ENCODE measurements at places on chromosomes 3 and 15.

GRCh38 chr3:14278265-14278798, 99.7 kb downstream of the LSM3 start:
- no peak for DNase-seq

DNA sequence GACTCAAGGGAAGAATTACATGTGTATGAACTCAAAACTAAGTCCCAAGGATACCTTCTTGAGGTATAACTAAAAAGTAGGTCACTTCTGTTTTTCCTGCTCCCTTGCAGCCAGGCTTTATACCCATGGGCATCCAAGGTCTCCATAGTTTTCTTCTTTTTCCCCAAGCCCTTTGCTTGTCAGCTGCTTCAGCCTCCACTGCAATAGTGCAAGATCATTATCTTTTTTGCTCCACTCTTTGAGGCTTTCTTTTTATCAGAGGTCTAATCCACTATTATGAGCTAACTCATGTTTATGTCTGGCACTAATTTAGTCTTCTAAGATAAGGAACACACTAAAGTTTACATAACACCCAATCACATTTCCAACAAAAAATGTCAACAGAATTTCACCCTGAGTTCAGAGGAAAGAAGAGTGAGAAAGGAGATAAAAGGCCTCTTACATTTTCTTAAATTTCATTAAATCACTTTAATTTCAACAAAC, 121.2 kb upstream of the LSAMP start:
- no peak for DNase-seq

DNA sequence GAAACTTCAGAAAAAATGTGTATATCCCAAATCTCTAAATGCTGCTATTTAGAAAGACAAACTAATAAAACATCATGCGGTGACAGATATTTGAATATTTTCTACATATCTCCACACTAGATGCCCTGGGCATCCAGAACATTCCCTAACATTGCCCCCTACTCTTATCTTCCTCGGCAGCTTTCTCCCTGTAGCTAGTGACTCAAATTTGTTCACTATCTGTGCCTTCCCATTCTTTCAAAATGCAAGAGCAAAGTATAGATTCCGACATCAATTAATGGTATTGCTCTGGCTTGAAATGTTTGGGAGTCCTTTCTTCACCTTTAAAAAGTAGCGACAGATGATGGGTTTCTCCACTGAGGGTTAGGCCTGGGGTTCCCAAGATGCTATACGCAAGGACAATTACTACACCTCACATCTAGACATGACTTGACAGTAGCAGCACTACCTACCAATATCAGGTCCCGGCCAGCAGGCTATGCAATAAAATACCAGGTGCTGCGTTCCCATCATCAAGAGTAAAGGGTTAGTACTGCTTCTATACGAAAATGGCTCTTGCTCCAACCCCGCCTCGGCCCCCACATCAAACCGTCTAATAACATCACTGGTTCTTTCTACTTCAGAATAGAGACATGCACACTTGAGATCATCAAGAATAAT, 631 bp downstream of the UBR1 start:
- DNase-seq = no peak

DNA sequence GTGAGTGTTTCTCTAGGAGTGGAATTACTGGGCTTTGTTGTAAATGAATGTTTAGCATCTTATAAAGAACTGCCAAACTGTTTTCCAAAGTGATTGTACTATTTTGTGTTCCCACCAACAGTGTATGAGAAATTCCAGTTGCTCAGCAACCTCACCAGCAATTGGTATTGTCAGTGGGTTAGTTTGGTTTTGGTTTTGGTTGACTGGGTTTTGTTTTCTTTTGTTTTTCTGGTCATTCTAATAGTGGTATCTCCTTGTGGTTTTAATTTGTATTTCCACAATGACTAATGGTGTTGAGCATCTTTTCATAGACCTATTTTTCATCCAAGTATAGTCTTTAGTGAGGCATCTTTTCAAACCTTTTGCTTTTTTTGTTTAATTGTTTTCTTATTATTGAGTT, 27.1 kb downstream of the FILIP1L start:
- no peak for DNase-seq

GRCh38 chr15:78388865-78389264, 48.7 kb downstream of the CRABP1 start:
- DNase-seq = no peak

DNA sequence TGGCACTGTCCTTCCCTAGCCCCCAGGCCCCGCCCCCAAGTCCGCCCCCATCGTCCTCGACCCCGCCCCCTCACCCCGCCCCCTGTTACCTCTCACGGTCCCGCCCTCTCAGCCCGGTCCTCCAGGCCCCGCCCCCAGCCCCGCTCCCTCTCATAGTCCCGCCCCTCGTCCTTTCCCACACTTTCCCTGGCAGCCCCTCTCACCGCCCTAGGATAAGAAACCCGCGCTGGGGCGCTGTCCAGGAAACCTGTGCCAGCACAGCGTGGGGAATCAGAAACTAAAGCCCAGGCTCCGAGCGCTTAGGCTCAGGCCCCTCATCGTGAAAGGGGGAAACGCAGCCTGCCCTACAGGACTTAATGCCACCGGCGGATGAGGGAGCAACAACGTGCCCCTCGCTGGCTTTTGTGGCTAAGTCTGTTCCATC, 20.9 kb downstream of the TRPM1 start:
- DNase-seq = no peak

DNA sequence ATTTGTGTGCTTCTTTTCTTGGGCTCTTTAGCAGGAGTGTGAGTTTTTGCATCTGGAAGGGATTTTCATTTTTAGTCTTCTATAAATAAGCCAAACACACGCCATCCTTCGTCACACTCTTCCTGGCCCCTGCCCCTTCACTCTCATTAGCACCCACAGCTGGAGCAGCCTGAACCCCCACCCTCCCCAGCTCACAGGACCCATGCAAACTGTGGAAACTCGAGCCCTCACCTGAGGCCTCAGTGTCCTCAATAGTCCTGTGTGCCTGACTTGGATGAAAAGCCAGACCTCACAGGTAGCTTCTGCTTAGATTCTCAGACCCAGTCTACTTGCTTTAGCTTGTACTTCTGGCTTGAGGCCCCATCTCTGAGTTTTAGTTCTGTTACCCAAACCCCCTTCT, 167.9 kb downstream of the MTHFS start:
- DNase-seq = no peak

GRCh38 chr15:70932397-70932796, 39.8 kb downstream of the LRRC49 start:
- no peak for DNase-seq

DNA sequence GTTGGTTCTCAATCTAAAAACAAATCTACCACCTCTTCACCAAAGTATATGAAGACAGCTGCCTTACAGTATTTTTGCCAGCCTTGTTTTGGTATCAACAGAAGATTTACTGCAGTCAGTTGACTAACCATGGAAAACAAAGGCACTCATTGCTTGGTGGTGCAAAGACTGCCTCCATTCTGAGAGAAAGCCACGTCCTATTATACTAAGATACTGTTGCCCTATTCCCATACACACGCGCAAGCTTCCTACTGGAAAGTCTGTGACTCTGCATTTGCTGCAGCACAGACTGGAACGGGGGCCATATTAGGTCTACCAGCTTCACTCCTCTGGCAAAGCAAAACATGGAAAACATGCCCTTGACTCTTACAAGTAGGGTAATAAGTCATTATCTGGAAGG, 18.0 kb downstream of the MTMR10 start:
- DNase-seq = no peak

GRCh38 chr15:81380203-81380602, 6.2 kb upstream of the TMC3 start:
- no peak for DNase-seq

DNA sequence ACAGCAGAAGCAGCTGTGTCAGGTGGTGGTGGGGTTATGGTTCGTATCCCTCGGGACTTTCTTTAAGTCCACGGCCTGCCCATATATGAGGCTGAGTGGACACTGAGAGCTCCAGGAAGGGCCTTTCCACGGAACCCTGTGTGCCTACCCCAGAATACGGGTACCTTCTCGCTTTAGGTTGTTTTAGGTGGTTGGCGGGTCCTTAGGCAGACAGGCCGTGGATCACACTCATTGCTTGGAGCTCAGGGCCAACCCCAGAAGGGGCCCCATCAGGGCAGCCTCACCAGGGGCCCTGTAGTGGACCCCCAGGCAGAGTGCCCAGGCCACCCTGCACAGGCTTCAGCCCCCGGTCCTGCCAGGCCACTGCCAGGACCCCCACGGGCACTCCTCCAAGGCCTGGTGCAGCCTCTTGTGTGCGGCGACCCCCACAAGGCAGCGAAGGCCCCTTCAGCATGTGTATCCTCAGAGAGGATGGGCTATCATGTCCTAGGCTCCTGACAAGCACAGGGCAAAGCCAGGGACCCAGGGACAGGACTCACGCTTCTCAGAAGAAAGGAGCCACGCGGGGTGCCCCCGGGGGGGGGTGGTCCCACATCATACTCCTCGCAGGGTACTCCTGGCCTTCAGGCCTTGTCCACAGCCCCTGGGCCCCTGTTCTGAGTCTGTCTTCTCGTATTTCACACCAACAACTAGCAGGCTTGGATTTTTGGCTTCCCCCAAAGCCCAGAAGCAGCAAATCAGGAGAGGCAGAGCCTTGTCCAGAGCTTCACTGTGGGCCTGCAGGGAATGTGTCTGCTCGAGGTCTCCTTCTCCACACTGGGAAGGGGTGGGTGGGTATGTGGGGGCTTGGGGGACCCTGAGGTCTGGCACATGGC, 93.4 kb downstream of the LRRK1 start:
- no peak for DNase-seq

GRCh38 chr3:7683426-7683825, 818.2 kb upstream of the LMCD1 start:
- DNase-seq = no peak

- DNase-seq = no peak
These were observed 7.3 kb downstream of the CCDC14 start for GRCh38 chr3:123953735-123954134.

- DNase-seq = no peak
These were observed 33.1 kb downstream of the SELENOT start for GRCh38 chr3:150636258-150636657.

- DNase-seq = no peak
These were observed 76.4 kb downstream of the AKAP13 start for GRCh38 chr15:85456798-85457197.

- DNase-seq = no peak
These were observed 18.4 kb upstream of the NR1I2 start for GRCh38 chr3:119763466-119763865.

GRCh38 chr3:14480207-14481017, 59.7 kb downstream of the GRIP2 start:
- DNase-seq = no peak

DNA sequence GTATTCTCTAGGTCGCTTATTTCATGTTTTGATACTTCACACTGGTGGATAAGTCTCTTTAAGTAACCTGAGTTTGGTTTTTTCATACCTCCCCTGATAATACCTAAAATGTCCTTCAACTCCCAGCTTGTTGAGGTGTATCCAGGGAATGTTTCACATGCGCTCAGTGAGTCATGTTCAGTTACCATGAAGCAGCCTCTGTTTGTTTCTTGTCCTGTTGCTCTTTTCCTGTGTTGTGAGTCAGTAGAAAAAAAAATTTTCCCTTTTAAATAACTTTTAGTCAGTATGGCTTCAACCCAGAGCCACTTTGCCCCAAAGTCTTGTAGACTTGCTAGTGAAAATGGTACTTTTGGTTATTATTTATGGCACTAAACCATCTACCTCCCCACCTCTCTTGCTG, 278.4 kb upstream of the ZPLD1 start:
- no peak for DNase-seq

GRCh38 chr3:153547970-153548369, 385.9 kb downstream of the RAP2B start:
- DNase-seq = no peak

GRCh38 chr15:101063212-101063611, 144.1 kb downstream of the LRRK1 start:
- DNase-seq = no peak

GRCh38 chr3:69698728-69699127, 40.5 kb upstream of the MITF start:
- no peak for DNase-seq

- DNase-seq = no peak
These were observed 61.5 kb downstream of the LRRC49 start for GRCh38 chr15:70954171-70954570.

- DNase-seq = no peak
These were observed 12.4 kb upstream of the SOX2 start for GRCh38 chr3:181699171-181699903.

GRCh38 chr3:188362405-188362831, 208.5 kb downstream of the LPP start:
- DNase-seq = peak; percentile 32

DNA sequence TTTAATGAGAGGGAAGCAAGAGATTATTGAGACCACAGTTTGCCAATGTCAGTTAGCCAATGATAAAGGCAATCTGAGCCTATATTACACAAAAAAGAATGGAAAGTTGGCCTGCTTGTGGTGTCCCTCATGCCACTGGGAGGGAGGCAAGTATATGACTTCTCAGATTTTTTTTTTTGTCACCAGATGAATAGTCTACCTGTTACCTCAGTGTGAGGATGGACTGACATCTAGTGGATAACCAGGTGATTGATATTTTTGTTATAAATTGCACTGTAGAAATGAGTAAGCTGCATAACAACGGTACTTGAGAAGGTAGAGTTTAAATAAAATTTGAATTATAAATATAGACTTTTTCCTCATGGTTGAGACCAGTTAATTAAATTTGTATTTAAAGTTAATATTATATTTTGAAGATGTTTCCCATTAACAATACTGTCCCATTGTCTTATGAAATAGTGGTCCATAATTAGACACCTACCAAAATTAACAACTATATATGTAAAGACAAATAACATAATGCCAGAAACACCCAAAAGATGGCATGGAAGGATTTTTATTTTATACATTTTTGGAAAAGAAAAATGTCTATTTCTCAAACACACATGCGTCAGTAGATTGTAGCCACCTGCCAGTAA, 237.8 kb upstream of the GADL1 start:
- peak; percentile 50 for DNase-seq

DNA sequence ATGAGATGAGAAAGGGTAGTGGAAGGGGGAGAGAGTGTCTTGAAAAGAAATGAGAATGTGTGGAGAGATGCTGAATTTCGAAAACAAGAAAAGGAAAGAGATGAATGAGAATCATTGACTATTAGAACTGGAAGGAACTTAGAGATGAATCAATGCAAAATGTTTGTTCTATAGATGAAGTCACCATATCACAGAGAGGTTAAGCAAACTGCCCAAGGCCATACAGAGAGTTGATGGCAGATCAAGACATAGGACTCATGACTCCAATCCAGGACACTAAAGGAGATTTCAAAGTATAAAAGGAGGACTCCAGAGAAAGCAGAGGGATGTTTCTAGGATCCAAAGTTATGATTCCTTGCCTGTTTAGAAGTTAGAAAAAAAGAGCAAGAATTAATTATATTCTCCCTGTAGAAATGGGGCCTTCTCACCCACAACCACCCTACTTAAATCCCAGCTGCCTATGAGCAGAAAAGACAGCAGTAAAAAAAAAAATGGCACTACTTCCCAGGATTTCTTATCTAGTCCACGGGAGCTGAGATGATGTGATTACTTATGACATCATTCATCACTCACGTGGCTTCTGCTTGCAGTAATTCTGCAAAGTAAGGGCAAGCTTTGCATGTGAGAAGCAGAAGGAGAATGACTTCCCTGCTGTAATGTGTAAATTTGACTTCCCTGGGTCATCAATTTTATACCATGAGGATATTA, 210.8 kb upstream of the MRPL3 start:
- DNase-seq = no peak

Data from CD4-positive, alpha-beta T cell treated with Interleukin-17A for 1 hour (primary cell).